ENCODE measurements at places on chromosomes 5 and 9.

DNA sequence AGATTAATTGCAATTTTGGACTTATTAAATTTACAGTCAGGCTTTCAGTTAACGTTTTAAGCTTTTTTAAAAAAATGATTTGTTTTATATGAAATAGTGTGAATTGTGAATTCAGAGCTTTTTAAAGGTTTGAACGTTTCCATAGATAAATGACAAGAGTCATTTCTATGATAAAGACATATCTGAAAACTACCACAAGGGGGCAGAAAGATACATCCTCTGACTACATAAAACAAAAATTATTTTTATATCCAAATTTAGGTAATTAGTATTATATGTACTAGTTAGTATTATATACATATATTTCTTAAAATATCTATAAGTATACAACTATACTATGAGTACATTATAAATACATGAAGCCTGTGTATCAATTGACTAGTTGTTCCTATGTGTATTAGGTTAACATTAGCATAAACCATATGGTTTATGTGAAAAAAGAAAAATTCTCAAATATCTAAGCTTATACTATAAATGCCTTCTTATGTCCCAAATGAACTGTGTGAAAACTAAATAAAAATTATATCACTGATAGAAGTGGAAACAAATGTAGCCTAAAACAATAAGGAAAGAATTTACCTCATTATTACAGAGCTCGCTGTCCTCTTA is 155.2 kb downstream of the MEF2C start:
- peak; percentile 29 for DNase-seq

- DNase-seq: no peak
Measured at GRCh38 chr5:2374703-2375102, 376.8 kb downstream of the IRX2 start.

DNA sequence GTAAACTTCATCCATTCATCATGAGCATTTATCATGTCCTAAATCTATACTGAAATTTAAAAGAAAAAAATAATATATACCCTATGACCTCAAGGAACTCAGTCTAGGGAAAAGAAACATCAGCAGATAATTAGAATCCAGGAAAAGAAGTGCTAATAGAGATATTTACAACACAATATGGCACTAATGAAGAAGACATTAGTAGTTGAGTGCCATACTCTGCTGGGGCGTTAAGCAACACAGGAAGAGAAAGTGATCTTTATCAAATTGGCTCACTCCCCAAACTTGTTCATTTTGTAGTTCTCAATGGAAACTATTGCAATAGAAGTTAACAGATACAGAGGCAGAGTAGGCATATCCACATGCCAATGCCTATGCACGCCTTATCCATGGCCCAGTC is 27.5 kb downstream of the GABRA6 start:
- DNase-seq: no peak

- no peak for DNase-seq
Measured at GRCh38 chr5:1540831-1541701, 17.3 kb upstream of the LPCAT1 start.

DNA sequence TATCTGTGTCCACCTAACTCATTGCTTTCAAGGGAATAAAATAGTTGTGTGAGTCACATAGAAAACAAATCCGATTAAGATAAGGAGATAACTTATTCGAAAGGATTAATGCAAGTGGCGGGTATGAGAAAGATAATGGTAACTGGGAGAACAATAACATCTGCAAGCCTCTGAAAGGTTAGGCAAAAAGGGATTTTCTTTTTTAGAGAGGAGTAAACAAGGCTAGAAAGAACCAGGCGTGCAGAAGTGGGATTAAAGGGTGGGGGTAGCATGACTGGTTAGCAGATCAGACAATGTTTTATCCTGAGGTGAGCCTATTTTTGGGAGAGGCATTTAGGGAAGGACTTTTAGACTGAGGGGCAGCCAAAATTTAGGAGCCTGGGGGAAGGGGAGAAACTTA is 34.7 kb upstream of the JMY start:
- no peak for DNase-seq

GRCh38 chr5:59790776-59791475 is 102.6 kb downstream of the PDE4D start:
- DNase-seq: peak; percentile 13
